Inflammatory macrophage treated with lipopolysaccharide for 1 hour (primary cell): ENCODE measurements at places on chromosomes 3 and 15.
A peak's percentile ranks its signal among the peaks of the same experiment; 100 is the strongest.

DNA sequence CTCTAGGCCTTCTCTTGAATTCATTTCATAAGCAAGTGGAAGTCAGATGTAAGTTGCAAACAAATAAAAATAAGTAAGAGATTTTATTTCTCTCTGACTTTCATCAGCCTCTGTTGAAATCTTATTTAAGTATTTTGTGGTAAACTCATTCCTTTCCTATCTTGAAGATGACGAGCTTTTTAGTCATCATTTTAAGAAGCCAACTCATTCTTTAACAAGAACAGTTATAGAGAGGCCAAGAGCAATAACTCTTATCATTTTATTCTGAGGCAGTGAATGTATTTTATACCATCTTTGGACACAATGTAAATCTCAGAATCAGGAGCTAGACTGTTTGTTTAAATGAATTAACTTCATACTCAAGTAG is 147.5 kb upstream of the MBNL1 start:
- DNase-seq, result no peak

DNA sequence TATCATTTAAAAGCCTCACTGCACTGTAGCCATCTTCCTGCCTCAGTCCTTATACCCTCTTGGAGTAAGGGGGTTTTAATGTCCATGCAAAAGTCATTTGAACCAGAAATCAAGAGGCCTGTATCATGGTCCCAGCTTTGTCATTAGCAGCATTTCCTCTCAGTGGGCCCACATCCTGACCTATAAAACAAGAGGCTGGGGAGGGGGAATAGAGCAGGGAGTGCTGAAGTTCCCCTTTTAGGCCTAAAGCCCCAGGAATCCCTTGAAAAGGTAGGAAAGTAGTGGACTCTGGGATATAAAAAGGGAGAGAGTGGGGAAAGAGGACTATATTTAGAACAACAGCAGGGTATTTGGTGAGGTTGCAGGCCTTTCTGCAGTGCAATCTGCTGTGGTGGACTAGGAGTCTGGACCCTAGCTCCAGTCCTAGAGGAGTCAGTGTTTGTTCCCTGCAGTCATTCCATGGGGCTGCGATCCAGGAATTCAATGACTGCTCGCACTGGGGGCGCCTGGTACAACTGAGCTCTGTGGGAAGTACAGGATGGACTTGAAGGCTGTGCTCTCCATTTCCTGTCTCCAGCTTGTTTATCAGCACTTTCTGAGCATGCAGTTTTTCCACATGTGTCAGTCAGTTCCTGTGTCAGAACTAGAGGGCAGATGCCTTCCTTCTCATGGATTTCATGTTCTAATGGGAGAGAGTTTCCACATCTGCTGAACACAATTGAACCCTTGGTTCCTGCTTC is 46.8 kb downstream of the PDHB start:
- DNase-seq, result no peak

GRCh38 chr3:52851348-52851747 is 16.5 kb upstream of the MUSTN1 start:
- DNase-seq, result peak; percentile 26

- no peak for DNase-seq
Observed at GRCh38 chr3:186261638-186262037, 100.4 kb downstream of the DGKG start.

- DNase-seq, result no peak
Observed at GRCh38 chr3:124607163-124607562, 123.1 kb upstream of the UMPS start.

DNA sequence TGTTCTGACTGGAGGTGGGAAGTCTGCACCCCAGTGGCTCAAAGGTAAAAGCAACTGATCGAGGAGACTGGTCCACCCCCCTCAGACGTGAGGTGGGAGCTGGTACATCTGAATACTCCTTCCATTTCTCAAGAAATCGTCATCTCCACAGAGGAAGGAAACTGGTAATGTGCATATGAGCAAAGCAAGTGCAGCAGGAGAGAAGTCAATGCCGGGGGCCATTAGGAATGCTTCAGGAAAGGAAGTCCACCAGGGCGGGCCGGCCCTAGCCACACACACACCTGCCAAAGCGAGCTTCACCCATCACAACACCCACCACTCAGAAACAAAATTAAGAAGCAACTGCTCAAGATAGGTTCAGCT is 8.5 kb downstream of the TBC1D2B start:
- DNase-seq, result peak; percentile 46

- DNase-seq, result no peak
Observed at GRCh38 chr3:134630506-134630905, 20.3 kb downstream of the KY start.

DNA sequence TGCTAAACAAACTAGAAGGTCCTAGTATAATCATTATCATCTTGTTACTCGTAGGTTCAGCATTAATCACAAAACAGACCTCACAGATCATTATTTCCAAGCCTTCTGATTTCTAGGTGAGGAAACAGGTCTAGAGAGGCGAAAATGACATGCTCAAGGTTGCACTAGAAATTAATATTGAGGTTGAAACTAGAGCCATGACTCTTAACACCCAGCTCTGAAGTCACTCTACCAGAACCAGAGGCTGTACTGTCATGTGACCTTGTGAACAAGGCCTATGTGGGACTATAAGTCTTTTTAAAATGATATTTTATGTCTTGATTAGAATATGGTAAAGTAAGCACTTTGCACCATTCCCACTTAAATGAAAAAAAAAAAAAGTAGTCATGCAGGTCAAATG is 23.8 kb upstream of the FGF12 start:
- no peak for DNase-seq
